ENCODE measurements at places on chromosomes 2 and 18.

DNA sequence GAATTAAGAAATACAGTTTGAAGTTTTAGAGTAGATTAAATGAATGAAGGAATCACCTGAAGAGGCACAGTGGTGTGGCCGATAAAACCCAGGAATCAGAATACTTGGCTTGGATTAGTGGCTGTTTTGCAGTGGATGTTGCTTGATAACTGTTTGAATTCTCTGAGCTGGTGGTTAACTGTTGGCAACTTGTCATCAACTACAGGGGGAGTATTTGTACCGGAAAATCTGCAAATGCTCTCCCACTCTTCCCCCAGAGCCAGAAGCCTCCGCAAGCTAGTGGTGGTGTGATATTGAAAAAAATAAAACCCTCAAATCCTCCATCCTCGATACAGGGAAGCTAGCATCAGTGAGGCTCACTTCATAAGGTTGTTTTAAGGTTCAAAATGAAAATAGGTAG, 326.7 kb downstream of the DPP10 start:
- no peak for DNase-seq

DNA sequence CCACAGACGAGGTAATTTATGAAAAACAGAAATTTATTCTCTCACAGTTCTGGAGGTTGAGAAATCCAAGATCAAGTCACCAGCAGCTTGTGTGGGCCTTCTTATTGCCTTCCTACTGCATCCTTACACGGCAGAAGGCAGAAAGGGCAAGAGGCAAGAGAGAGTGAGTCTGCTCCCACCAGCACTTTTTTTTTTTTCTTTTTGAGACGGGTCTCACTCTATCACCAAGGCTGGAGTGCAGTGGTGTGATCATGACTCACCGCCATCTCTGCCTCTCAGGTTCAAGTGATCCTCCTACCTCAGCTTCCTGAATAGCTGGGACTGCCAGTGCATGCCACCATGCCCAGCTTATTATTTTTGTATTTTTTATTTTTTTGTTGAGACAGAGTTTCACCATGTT, 78.5 kb upstream of the HK2 start:
- peak; percentile 39 for DNase-seq

DNA sequence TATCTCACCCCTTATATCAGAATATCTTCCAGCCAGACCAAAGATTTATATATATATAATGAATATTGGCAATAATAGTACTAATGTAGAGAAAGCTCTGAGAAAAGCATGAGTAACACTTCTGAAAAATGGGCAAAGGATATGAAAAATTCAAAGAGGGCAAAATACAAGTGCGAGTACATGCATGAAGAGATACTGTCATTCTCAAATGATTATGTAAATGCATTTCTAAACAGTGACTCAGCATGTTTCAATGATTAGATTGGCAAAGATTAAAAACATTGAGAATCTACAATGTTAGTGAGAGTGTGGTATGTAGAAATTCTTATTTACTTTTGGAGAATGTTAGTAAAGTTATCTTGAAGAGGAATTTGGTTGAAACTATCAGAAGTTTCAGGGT, 118.3 kb upstream of the NEDD4L start:
- DNase-seq, result no peak

- no peak for DNase-seq
Measured at GRCh38 chr2:173231042-173231441, 123.6 kb upstream of the CDCA7 start.

GRCh38 chr2:233830111-233830802, 24.1 kb downstream of the HJURP start:
- no peak for DNase-seq

GRCh38 chr2:225496568-225496967, 97.1 kb downstream of the NYAP2 start:
- no peak for DNase-seq

GRCh38 chr18:28690836-28691495, 514.0 kb upstream of the CDH2 start:
- DNase-seq, result no peak

DNA sequence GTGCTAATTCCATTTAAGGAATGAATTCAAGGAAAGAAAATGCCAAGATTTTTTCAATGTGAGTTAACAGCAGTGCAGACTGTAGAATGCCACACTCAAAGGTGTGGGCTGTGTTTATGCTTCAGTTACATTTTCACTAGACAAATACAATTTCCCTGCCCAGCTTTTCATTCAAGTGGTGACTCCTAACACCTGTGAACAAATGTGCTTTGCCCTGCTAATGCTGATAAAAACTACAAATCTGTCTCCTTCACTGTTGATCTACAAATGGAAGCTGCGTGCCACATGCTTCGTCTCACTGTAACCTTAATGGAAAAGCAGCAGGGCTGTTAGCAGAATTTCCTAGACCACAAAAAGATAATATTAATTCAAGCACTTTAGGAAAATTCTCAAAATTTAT, 19.8 kb upstream of the TCF4 start:
- DNase-seq, result no peak

- DNase-seq, result peak; percentile 25
Measured at GRCh38 chr2:130963849-130964793, 127.4 kb downstream of the ARHGEF4 start.

GRCh38 chr2:160791884-160792283, 298.3 kb upstream of the RBMS1 start:
- no peak for DNase-seq
